Activated CD4-positive, alpha-beta T cell treated with anti-CD3 and anti-CD28 coated beads, Interleukin-2, Interleukin-6, amounts not matched to agents 100 ng/mL and 50 ng/mL, durations not matched to agents 16 hours and 8 hours (primary cell): ENCODE measurements at places on chromosomes 4 and X.

GRCh38 chr4:38193236-38193863 lies 233.2 kb downstream of the PTTG2 start:
- DNase-seq = no peak

- no peak for DNase-seq
Measured at GRCh38 chrX:13699183-13699826, 10.4 kb downstream of the RAB9A start.

DNA sequence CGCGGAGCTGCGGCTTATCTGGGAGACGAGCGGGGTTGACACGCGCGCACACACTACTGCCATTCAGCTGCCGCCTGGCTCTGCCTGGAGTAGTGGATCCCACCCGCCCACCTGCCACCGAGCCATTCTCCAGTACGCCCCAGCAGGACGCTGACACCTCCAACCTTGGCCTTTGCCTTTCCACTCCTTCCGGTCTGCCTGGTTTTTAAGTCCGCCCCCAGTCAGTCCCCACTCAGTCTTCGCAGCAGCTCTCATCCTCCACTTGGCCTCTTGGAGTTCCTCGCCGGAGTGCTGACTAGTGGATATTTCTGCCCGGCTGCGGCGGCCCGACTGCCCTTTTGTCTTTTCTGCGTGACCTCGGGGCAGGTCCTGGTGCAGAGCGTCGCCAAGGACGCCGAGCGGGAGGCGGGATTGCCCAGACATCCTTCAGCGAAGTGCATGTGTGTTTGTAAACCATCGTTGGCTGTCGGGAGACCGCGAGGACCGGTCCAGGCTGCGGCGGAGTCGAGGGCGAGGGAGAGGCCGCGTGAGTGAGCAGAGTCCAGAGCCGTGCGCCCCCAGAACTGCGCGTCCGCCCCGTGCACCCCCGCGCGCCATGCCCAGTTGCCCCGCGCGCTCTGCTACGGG lies 1.1 kb downstream of the SLIT2 start:
- no peak for DNase-seq

GRCh38 chr4:173282626-173283025 lies 51.5 kb downstream of the HMGB2 start:
- no peak for DNase-seq

DNA sequence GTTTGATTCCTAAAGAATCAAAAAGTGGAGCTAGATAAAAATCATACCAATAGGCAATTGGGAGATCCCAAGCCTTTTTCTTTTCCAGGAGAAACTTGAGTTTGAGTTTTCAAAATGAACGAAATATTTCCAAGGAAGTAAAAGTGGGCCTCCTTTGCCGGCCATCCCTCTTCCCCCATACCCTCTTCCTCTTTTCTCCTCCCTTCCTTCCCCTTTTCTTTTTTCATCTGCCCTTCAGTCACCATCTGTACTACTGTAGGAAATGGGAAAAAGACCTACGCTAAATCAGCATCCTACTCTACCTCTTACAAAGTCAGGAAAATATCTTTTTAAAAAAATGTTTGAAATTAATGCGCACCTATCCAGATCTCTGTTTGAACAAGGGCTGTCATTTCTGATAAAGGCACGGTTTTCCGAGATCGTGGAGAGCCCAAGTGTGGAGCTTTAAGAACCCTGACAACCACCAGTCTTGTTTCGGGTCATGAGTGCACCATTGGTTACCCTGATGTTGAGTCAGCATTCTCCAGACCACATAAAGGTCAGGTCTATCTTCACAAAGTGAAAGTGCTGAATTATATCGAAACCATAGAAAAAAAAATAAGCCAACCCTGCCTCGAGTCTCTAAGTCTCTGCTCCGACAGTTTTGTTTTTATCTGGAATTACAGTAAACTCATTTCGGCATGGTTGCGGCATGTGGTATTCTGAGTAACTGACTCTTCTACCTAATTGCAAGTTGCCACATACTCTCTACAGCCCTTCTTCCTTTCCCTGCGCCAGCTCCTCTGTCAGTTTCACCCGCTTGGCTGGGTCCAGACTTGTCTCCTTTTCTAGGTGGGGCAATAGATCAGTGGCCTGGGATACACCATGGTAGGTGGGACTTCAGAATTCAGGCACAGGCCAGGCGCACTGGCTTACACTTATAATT lies 140.2 kb upstream of the KLF3 start:
- peak; percentile 93 for DNase-seq

GRCh38 chrX:149499766-149500165 lies 5.3 kb downstream of the IDS start:
- no peak for DNase-seq

GRCh38 chrX:68889249-68889648 lies 60.4 kb downstream of the EFNB1 start:
- DNase-seq = no peak

DNA sequence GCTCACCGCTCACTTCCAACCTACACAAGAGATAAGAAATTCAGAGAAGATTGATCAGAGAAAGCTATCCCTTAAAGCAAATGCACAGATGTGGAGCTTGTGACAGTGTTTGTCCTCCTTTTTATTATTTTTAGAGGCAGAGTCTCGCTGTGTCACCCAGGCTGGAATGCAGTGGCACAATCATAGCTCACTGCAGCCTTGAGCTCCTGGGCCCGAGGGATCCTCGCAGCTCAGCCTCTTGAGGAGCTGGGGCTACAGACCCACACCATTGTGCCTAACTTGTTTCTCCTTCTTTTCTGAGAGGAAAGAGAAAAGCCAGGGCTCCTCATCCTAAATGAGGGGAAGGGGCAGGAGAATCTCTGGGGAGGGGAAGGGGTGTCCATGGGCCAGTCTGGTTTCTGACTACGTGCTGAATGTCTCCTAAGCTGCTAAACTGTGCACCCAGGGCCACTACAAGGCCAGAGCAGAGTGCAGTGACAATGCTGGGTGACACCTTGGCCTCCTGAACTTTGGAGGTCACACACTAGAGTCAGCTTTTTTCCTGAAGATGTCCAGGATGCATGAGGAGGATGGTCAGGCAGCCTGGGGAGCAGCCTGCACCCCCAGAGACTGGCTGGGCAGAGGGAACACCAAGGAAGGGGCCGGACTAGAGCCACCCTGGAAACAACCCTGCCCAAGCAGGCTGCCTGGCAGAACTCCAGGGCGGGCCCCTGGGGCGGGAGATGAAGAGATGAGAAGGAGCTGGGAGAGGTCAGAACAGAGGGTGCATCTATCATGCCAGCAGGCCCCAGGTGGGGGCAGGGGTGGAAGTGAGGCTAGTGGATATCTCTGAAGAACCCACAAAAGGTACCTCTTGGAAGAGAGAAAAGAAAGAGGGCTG lies 55.5 kb upstream of the PROM1 start:
- no peak for DNase-seq

GRCh38 chrX:132855780-132856341 lies 102.6 kb downstream of the HS6ST2 start:
- no peak for DNase-seq

- DNase-seq = no peak
Measured at GRCh38 chr4:156193800-156194199, 240.1 kb upstream of the CTSO start.

DNA sequence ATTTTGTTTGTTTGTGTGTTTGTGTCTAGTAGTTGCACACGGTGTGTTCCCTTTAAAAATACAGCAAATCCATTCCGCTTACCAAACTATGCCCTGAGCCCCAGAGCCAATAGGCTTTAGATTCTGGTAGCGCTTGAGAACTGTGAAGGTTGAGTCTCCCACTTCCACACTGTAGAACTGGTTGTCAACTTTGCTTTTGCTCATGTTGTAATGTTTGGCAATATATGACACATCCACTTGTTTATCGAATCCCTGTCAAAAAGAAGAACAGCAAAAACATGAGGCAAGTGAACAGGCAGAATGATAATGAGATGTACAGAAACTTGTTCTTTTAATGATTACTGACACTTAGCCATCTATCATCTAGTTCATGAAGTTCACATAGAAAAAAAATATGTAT lies 200.6 kb downstream of the MAPK10 start:
- no peak for DNase-seq

DNA sequence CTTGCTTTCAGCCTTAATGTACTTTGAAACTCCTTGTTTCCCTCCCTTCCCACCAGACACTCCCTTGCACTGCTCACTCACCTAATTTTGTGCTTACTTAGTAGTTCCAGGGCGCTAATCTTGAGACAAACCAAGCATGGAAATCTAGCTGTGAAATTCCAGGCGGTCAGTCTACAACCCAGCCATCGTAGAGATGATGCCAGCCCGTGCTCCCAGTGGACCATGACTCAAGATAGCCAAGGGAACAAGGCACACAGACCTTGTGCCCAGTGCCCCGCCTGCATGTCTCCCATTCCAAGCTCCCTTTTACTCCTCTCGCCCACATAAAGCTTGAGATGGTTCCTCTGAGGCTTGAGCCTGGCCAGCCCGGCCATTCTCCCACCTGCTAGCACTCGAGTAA lies 11.1 kb downstream of the TREX2 start:
- DNase-seq = no peak

DNA sequence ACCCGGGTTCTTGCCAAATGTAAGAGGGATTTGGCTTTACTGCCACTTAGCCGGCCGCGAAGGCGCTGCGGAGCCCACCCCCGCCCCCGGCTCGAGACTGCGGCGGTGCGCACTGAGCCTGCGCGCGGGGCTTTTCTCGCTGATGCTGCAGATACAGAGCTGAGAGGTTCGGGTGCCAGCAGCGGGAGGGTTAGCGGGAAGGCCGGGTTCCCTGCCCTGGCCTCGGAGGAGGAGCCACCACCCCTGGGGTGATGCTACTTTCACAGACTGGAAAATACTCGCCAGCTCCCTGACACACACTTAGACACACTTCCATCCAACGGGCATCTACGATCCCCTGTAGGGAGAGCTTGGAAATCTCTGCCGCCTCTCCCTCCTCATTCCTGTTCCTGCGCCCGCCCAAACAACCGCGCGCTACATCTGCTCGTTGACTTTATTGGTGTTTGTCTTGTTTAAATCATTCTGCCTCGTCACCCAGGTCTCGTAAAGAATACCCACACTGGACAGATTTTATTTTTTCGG lies 2.1 kb upstream of the PCDH7 start:
- no peak for DNase-seq

GRCh38 chr4:101527188-101527587 lies 179.9 kb upstream of the PPP3CA start:
- peak; percentile 88 for DNase-seq

DNA sequence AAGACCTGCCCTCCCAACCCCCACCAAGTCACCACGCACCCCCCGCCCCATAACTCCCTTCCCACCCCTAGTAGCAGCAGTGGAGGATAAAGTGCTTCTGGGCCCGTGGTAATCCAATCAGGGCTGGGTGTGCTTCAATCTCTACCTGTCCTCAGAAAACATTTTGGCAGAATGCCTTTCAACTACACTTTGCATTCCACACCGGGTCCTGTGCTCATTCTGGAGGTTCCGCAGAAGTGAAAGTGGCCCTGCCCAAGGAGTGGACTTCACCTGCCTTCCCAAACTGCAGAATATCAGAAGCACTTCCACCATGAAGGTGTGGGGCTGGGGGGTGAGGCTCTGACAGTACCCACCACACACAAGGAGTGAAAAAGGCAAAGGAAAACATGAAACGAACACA lies 322.3 kb downstream of the DHX15 start:
- DNase-seq = no peak

- peak; percentile 1 for DNase-seq
Measured at GRCh38 chrX:155334486-155335336, at the start of gene CLIC2. Gene CLIC2 (minus strand): TSS chrX:155334614. CDS start chrX:155334427, 187 bp downstream.

DNA sequence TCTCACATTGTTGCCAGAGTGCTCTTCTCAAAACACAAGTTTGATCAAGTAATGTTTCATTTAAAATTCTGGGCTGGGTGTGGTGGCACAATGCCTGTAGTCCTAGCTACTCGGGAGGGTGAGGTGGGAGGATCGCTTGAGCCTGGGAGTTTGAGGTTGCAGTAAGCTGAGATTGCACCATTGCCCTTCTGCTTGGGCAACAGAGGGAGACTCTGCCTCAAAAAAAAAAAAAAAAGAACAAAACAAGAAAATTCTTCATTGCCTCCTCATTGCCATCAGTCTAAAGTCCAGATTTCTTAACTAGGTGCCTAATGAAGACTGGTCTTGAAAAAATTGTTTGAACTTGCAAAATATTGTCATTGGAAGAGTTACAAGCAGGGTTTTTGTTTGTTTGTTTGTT lies 120.1 kb downstream of the MFAP3L start:
- DNase-seq = no peak

GRCh38 chr4:53478671-53479456 lies 101.4 kb downstream of the FIP1L1 start:
- DNase-seq = no peak

DNA sequence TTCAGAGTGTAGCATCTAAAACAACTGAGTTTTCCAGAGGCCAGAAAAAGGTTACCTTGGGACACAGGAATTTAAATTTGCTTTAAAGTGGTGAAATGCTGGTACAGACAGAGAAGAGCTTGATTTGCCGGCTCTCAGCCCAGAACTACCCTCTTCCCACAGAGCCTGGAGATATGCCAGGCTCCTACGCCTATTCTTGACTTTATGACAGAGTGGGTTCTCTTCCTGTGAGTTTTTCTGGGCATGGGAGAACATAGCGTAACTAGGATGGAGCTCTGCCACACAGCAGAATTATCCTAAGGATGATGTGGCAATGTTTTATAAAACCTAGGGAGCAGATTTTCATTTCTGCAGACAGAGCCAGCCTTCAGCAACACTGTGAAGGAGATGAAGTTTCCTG lies 241.8 kb downstream of the GRIA3 start:
- no peak for DNase-seq

DNA sequence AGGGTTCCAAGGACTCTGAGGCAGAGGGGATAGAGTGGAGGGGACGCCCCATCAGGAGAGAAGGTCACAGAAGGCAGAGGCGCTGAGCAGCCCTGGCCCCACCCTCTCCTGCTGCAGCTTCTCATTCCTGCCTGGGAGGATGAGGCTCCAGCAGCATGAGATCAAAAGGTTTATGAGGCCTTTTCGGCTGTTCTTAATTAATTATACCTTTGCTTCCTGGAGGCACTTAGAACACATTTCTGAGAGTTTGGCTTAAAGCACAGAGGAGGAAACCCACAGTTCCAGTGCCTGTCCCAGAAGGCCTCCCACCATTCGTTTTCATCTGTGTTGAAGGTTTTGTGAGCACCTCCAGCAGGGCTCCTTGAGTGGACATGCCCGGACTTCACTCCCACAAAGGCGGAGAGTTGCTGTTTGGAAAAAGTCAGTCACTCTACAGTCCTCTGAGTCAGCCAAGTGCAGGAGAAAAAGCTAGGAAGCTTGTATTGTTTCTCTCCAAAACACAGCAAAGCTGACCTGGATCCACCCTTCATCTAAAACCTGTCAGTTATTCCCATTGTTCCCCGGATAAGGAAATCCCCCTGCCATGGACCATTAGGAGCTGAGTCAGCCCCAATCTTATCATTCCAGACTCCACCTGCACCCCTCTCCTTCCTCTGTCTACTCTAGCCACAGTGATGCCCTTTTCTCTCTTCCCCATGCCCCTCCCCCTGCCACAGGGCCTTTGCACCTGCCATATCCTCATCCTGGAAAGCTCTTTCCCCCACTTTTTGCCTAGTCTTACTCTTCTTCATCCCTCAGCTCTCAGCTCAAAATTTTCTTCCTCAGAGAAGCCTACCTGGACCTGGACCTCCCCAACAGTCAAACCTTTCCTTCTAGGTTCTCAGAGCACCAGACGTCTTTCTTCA lies 276.8 kb downstream of the FBXW7 start:
- DNase-seq = no peak

- no peak for DNase-seq
Measured at GRCh38 chrX:17021851-17022604, 75.6 kb downstream of the REPS2 start.

GRCh38 chr4:129344058-129344457 lies 248.1 kb downstream of the C4orf33 start:
- DNase-seq = peak; percentile 13

- no peak for DNase-seq
Measured at GRCh38 chr4:16739997-16740624, 158.3 kb downstream of the LDB2 start.
